ENCODE measurements at places on chromosomes 6 and 20.

- DNase-seq: no peak
These were observed 41.8 kb upstream of the OR14J1 start for GRCh38 chr6:29259721-29260120.

DNA sequence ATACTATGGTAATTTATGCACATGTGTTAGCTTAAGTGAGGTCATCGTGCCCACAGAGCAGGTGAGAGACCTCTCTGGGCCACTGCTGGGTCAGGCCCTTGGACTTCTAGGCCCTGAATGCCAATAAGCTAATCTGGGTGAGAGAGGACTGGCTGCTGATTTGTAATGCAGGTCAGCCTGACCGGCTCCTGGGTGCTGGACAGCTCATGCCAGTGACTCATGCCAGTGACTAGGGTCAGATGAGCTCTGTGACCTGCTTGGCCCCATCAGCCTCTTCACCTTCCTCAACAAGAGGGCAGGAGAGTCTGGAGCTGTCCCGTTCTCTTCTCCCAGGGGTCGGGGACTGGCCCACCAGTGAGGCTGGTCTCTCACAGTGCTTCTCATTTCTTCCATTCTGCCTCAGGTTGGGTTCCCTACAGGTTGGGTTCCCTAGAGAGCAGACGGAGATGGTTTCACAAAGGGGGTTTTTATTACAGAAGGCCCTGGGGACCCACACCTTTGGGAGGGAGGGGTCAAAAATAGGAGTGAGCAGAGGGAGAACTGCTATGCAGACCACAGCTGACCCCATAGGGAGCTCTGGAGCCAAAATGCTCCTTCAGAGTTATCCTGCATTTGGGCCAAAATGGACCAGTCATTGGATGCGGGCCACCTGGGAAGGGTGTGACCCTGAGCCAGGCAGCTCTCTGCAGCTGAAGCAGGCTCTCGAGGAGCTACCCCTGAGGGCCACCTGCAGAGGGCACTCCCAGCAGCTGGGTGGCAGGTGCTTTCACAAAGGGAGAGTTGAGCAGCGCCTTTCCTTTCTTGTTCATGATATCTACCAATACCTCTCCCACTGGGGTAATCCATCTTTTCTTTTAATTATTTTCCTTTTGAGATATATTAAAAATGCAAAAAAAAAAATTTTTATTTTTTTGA, 2.2 kb upstream of the OXT start:
- no peak for DNase-seq

- DNase-seq: no peak
These were observed 368.5 kb upstream of the SPTLC3 start for GRCh38 chr20:12640251-12640650.

- DNase-seq: no peak
These were observed 9.7 kb downstream of the BTN3A1 start for GRCh38 chr6:26411751-26412150.

DNA sequence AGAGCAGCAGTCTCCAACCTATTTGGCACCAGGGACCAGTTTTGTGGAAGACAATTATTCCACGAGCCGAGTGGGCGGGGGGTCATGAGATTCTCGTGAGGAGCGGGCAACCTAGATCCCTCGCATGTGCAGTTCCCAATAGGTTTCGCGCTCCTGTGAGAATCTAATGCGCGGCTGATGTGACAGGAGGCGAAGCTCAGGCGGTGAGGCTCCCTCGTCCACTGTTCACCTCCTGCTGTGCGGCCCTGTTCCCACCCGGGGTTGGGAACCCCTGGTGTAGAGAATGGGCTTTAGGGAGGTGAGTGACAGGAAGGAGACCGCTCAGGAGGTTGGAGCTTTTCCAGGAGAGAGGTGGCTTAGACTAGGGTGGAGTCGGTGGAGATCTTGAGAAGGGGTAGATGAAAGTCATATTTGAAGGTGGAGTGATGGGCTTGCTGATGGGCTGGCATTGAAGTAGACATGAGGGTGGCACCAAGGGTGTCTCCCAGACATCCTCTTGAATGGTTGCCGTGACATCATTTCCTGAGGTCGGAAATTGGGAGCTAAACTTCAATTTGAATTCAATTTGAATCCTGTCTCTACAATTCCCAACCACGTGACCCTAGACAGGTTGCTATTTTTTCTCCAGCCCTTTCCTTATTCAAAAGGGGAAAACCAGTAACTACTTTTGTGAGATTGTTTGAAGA, 1.5 kb upstream of the RAD21L1 start:
- no peak for DNase-seq
